ENCODE measurements at places on chromosomes 5 and 9. TPM values are rescaled to one million over a fixed set of nuclear protein-coding genes. Genes with fewer than 3 reads are reported as not detected.

LCN1 gene
- not detected for total RNA-seq

CRHBP gene
- total RNA-seq, result not detected

PCDHGB6 gene
- total RNA-seq, result not detected

ARHGEF37 gene
- 0.37 TPM for total RNA-seq

ADGRD2 gene
- total RNA-seq, result not detected

ANGPTL2 gene
- total RNA-seq, result not detected

SLC25A48 gene
- total RNA-seq, result not detected

IRX1 gene
- total RNA-seq, result not detected

EGFLAM gene
- total RNA-seq, result not detected

F2RL2 gene
- total RNA-seq, result 0.07 TPM

SNCAIP gene
- total RNA-seq, result not detected

PCDHGB4 gene
- 0.07 TPM for total RNA-seq

FAM200C gene
- 0.61 TPM for total RNA-seq

MLANA gene
- not detected for total RNA-seq

TRAF2 gene
- 58.4 TPM for total RNA-seq

FOXD4L4 gene
- not detected for total RNA-seq

GPR151 gene
- total RNA-seq, result not detected

ZMYND19 gene
- total RNA-seq, result 34.0 TPM

SPINK1 gene
- not detected for total RNA-seq

NPR3 gene
- 0.16 TPM for total RNA-seq

CCNJL gene
- 0.23 TPM for total RNA-seq

FGFR4 gene
- total RNA-seq, result 0.29 TPM

GNA14 gene
- total RNA-seq, result not detected

WDR38 gene
- total RNA-seq, result not detected

GARIN3 gene
- total RNA-seq, result 0.09 TPM

TSSK1B gene
- total RNA-seq, result not detected

KLF9 gene
- 12.0 TPM for total RNA-seq

PCDHGB2 gene
- 0.67 TPM for total RNA-seq

SIT1 gene
- 144 TPM for total RNA-seq

OR1J2 gene
- not detected for total RNA-seq

ST8SIA4 gene
- total RNA-seq, result 59.3 TPM

OTP gene
- not detected for total RNA-seq

CCNI2 gene
- 52.5 TPM for total RNA-seq

JAKMIP2 gene
- total RNA-seq, result 5.2 TPM

ROPN1L gene
- total RNA-seq, result 2.4 TPM

IFNA16 gene
- not detected for total RNA-seq

MELK gene
- total RNA-seq, result 69.6 TPM

PRRC2B gene
- 293 TPM for total RNA-seq
